ENCODE measurements at places on chromosomes 1 and 21.

DNA sequence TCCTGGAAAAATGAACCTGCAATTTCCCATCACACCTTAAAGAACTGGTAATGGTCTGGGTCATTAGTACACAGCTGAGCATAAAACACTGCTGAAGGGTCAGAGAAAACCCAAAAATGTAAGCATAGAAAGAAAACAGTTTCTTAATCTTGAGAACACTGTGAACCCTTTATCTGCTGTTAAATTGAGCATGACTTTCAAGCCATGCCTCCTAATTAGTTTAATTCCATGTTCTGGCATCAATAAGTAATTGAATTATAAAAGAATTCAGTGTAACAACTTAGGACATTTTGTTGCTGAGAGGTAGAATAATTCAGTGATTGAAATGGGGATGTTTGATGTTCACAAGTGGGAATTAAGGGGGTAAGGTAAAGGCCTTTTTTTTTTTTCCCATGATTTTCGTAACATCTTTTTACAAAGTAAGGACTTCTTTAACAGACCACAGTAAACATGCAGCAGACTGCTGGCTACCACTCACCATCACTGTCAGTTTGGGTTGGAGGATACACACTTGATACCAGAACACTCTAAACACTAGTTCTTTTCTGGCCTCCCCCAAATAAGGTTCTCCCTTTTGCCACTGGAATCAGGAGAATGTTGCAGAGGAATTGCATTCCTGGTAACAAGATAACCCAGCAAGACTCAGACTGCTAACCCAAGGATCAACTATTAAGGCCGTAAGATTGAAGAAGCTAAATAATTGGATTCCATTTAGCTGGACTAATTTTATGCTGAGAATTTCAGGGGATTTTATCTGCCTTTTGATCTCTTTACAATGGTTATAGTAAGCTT lies 3.0 kb downstream of the RWDD3 start:
- DNase-seq: no peak

DNA sequence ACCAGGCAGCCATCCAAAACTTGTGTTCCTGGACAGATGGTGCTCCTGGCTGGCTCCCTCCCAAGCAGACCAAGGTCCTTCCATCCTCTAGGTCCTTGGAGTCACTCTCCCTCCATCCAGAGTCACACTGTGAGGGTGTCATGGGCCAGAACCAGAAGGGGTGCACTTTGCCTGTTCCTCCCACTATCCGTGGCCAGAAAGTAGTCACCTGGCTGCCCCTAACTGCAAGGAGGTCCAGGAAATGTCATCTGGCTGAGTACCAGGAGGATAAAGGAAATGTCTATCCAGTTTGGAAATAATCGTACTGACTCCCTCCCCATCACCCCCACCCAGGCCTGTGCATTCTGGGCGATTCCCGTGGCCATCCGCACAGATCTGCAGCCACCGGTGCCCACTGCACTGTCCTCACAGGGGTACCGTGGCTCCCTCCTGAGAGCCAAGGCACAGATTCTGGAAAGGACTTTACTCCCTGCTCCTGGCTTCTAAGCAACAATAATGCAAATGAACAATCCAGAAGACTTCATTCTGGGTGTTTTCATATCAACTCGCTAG lies 253.2 kb downstream of the NPHP4 start:
- no peak for DNase-seq

DNA sequence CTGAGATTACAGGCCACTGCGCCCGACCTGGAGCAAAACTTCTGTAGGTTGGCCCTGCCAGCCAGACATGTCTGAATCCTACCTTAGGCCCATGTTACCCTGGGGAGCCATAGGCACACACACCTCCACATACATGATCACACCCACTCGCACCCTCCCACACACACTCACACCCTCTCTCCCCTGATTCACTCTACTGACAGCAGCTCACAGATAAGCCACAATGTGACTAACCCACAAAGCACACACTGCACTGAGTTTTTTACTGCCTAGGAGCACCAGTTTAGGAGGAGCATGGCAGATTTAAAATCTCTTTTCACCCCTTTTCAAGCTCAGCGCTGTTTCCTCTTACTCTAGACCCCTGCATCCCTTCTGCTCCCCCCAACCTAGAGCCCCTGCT lies 41.7 kb downstream of the SLC30A1 start:
- DNase-seq: no peak

DNA sequence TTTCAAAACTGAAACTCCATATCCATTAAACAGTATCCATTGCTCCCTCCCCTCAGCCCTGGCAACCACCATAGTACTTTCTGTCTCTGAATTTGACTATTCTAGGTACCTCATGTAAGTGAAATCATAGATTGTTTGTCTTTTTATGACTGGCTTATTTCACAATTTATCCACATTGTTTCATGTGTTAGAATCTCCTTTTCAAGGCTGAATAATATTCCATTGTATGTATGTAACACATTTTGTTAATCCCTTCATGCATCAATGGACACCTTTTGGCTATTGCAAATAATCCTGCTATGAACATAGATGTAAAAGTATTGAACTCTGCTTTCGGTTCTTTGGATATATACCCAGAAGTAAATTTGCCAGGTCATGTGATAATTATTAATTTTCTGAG lies 37.5 kb downstream of the AGO3 start:
- DNase-seq: no peak

DNA sequence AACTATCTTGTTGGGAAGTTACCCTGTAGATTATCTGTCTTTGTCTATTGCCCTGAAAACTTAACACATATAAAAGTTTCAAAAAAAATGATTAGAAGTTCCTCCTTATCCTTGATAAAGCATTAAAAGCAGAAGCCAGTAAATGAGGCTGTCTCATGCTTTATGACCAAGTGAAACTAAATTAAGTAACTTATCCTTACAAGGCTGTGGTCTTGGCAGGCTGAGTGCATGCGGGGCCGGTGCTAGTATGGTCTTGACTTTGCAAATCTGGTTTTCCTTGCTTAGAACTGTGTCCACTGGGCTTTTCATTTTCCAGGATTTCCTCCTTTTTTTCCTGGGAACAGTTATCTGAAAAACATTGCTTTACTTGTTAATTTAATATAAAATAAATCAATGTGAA lies 43.1 kb downstream of the PCNX2 start:
- no peak for DNase-seq

DNA sequence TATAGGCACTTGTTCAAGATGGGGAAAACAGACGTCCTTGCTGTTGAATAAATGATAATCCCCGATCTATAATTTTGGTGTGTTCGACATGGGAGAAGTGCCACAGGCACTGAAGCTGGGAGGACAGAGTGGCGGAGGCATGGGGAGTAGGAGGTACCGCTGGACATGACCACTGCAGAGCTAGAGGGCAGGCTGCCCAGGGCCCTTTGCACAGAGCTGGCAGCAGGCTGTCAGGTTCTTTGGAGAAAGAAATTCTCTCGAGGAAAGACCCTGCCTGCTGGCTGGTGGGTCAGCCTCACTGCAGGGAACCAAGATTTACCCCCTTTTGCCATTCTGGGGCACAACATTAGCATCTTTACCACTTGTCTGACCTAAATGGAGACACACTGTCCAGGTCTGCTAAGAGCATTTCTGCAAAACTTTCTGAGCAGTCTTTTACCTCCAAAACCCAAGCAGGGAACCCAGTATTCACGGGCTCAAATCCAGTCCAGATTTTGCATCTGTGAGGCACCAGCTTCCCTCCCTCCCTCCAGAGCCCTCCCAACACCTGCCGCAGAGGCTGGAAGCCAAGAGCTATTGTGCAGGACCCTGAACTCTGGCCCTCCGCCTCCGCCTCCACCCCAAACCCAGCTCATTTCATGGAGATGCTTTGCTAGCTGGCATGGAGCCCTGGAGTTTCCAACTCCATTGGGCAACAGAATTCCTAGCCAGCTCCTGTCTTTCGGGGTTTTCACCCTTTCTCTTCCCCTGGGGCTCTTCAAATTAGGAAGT lies 142.3 kb downstream of the PLXNA2 start:
- no peak for DNase-seq

DNA sequence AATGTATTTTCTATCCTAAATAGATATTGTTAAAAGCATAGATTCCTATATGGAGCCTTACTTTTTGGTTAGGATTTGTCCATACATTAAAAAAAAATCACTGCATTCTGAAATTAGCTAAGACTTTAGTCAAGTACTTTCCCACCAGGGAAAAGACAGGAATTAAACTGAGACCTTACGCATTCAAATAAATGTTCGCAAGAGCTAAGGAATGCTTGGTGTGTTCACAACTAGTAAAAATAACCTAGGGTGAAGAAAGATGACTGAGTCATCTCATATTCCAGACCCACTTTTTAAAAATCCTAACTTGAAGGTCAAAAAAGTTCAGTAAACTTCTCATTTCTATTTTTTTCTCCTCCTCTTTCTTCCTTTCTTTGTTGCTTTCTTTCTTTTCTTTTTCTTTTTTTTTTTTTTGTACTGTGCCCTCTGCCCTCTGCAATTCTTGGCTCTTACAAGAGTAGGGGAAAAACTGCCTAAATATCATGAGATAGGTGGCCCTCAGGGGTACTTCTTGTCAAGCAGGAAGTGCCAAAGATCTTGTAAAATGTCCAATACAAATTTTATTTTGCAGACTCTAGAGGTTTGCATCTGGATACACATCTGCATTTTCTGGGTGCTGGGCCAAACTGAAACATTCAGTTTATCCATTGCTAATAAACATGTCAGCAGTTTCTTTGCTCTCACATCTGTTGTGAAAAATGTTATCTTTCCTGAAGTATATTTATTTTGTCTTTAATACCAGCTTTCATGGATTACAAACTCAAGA lies 121.4 kb upstream of the GORAB start:
- DNase-seq: no peak

DNA sequence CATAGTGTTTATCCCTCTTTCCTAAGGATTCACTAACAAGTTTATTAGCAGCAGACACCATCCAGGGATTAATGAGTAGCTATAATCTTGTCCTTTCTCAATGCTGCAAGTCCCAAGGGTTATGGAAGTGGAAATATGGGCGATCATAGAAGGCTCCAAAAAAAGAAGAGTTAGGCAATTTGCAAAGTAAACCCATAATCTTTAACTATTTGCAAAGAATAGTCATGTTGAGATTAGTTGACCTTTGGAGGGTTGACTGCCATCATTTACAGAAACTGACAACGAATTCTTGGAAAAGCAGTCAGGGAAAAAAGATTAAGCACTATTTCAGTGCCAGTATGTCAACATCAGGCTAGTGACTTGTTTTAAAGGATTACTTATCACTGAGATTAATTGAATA lies 169.9 kb downstream of the KCNT2 start:
- no peak for DNase-seq

DNA sequence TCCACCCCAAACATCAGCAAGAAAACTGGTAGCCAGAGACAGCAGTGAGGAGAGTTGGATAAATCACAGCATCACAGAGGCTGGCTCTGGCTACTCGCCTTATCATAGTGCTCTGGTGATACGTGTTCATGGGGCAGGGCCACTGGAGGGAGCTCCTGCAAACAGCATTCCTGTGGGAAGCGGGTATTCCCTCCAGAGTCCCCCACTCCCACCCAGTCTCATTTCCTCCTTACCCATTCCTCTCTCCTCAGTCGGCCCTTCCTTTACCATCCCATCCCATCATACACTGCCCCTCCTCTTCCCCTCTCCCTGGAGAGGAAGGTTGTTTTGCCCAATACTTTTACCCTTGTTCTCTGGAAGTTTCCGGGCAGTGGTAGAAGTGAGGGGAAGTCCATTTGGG lies 7.1 kb downstream of the NHLH2 start:
- no peak for DNase-seq

DNA sequence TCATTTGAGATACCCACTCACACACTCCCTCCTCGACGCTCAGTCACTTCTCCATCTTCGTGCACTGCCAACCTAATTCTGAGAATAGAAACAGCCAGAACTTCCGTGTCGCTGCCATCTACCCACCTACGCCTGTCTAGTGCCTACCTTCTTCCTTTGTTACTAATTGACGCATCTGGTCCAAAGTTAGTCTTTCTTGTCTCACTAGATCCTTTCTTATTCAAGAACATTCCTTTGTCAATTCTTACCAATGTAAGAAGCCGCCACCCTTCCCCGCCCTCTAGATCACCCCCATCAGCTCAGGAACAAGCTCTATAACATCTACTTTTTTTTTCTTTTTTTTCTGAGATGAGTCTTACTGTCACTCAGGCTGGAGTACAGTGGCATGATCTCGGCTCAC lies 3.7 kb downstream of the PADI6 start:
- DNase-seq: no peak

GRCh38 chr1:185317886-185318310 lies 855 bp upstream of the IVNS1ABP start:
- DNase-seq: peak; percentile 90

- no peak for DNase-seq
Measured at GRCh38 chr1:119595168-119595567, 52.9 kb downstream of the ZNF697 start.

GRCh38 chr1:182183606-182184005 lies 122.1 kb upstream of the ZNF648 start:
- no peak for DNase-seq

DNA sequence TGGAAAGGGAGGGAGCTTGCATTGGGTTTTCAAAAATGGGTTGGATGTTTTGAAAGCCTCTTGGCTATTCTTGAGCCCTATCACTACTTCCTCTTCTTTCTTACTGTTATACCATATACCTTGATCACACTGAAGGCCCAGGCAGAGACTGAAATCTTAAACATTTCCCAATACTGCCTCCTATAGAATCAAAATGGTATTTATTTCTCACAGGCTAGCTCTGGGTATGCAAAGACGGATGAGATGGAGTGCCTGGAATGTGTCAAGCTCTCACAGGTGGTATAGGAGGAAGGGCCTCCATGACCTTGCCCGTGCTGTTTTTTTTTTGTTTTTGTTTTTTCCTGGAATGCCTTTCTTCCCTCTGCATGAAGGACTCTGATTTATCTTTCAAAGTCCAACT lies 268.4 kb upstream of the USP24 start:
- no peak for DNase-seq

- DNase-seq: peak; percentile 28
Measured at GRCh38 chr1:182442333-182442732, 7.6 kb upstream of the RGSL1 start.

DNA sequence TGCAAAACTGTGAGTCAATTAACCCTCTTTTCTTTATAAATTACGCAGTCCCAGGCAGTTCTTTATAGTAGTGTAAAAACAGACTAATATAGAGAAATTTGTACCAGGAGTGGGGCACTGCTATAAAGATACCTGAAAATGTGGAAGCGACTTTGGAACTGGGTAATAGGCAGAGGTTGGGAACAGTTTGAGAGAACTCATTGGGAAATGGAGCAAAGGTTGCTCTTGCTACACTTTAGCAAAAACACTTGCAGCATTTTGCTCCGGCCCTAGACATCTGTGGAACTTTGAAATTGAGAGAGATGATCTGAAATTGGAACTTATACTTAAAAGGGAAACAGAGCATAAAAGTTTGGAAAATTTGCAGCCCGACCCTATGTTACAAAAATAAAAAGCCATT lies 810.9 kb downstream of the LTN1 start:
- DNase-seq: no peak

DNA sequence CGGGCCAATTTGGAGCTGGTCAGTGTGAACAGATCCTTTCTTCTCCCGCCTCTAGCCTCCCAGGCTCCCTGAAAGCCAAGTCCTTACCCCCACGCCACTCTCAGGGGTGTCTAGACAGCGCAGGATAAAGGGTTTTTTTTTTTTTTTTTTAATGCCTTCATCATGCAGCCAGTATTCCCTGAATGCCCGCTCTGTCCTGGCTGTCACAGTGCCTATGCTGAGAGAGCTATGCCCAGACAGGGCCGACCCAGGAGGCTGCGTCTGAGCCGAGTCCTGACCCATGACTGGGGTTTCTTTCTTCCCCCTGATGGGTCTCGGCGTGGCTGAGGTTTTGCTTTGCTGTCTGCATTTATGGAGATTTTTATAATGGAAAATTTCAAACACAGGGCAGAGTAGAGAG lies 18.3 kb downstream of the SPSB1 start:
- DNase-seq: no peak
